ENCODE measurements at places on chromosomes 16 and 17.

DNA sequence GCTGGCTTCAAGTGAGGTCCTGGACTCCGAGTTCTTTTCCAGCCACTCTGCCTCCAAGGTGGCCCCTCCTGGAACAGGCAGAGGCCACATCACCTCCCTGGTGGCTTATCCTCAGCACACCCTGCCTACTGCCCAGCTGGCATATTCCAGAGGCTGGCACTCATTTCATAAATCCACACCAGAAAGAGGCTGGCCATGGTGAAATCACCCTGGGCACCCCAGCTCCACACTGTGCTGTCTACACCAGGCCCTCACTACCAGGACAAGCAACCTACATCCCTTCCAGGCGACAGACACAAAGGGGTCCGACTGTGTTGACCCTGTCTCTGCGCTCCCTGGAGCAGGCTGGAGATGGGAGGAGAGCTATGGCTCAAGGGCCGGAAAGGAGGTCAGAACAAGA, 100.2 kb downstream of the C16orf78 start:
- DNase-seq: no peak

- DNase-seq: no peak
These were observed 119.6 kb downstream of the CDH11 start for GRCh38 chr16:65002265-65002664.

- DNase-seq: no peak
These were observed 59.7 kb upstream of the ZNF469 start for GRCh38 chr16:88323041-88323440.

GRCh38 chr16:89104930-89105571, 11.4 kb downstream of the ACSF3 start:
- DNase-seq: no peak

DNA sequence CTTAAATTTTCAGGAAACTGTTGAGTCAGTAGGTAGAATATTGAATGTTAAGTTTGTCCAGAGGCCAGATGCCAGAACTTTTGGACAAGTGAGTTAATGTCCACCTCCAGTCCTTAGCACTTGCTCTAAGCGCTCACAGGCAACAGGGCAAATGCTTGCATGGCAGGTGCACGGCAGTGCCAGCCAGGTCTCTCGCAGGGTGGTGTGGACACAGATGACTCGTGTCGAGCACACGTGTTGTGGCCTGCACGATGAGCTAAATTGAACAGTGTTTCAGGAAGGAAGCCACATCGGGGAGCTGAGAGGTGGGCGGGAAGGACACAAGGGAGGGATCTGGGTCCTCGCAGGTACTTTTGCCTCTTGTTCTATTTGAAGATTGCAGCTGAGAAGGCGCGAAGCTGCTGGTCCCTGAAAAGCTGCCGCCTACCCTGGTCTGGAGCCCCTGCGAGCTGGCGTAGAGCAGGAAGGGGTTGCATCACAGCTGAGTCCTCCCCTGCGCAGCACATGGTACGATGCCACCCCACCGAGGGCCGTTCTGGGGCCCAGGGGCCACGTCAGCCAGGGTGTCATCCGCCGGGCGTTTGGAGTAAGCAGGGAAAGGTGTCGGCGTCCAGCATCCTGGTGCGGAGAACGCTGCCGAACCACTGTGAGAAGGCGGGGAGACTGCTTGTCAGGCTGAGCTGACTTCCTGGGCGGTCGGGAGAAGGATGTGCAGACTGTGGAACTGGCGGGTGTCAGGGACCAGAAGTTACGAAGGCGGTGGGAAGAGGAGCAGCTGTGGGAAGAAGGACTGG, 6.3 kb downstream of the RAB40C start:
- no peak for DNase-seq

GRCh38 chr17:44623070-44623725, 33.1 kb upstream of the MEIOC start:
- no peak for DNase-seq

DNA sequence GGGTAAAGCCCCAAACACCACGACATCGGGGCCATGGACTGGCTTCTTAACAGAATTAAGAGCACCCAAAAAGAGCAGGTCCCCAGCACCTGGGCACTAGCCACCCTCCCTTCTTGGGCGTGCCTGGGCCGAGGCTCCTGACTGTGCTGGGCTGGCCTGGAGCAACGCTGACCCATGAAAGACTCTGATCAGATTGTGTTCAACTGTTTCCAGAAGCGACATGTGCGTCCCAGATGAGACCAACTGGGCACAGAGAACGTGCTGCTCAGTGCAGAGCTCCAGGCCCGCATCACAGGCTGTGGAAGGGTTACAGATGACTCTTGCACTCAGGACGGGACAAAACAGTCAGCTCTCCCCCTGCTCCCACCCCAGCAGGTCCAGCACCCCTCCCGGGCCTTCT, 100.7 kb downstream of the KCNJ12 start:
- no peak for DNase-seq

GRCh38 chr17:57899822-57900221, 50.0 kb upstream of the MRPS23 start:
- DNase-seq: no peak

- no peak for DNase-seq
These were observed 2.6 kb downstream of the CRYM start for GRCh38 chr16:21275529-21275928.

GRCh38 chr17:78904371-78904770, 1.4 kb upstream of the CEP295NL start:
- DNase-seq: no peak

- DNase-seq: no peak
These were observed 15.4 kb upstream of the HOXB9 start for GRCh38 chr17:48641541-48642058.

DNA sequence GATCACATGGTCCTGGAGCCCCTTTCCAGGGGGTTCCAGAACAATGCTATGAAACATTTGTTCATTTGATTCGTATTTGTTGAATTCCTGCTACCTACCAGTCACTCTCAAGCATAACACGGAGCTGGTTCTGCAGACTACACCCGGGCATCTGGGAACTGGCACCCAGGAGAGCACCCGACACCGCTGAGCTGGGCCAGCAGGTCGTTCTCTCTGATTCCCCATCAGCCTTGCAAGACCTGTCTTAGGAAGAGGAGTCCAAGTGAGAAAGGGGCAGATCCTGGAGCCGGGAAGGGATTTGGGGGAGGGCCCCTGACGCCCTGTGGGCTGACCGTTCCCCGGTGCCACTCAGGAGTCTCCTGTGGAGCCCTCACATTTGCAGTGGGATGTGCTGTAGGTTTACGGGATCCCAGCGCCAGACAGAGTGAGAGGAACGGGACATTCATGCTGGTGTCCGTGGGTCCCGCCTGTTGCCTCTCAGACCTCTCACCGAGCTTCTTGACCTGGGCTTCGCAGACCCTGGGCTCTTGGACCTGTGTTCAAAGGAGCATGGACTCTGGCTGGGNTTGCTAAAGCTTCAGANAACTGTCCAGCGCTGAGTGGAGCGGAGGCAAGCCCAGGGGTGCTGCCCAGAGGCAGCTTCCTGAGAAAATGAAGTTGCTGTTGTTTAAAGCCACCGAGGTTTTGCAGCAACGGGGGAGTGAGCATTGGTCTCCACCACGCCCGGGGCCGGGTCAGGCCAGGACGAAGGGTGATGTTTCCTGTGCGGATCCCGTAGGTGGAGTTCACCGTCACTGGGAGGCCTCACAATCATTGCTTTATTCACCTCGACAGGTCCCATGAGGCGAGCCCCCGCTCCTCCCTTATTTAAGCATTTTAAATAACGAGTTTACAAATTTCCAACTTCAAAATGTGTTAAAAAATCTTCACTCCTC, 49.2 kb downstream of the METRNL start:
- no peak for DNase-seq

GRCh38 chr16:10154389-10154788, 27.8 kb downstream of the GRIN2A start:
- DNase-seq: no peak

DNA sequence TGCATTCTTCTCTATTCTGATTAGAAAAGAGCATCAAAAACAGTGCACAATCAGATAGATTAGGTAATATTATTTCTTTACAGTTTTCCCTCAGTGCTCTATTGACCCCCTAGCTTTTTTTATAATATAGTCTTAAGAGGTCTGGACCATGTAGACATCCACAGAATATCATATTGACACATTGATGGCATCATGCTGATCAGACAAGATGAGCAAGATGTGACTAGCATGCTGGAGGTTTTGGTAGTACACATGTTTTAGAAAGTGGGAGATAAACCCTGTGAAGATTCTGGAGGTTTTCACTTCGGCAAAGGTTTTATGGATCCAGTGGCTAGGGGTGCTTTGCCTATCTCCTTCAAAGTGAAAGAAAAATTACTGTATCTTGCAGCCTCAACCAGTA, 2.8 kb upstream of the ABCA8 start:
- DNase-seq: no peak

DNA sequence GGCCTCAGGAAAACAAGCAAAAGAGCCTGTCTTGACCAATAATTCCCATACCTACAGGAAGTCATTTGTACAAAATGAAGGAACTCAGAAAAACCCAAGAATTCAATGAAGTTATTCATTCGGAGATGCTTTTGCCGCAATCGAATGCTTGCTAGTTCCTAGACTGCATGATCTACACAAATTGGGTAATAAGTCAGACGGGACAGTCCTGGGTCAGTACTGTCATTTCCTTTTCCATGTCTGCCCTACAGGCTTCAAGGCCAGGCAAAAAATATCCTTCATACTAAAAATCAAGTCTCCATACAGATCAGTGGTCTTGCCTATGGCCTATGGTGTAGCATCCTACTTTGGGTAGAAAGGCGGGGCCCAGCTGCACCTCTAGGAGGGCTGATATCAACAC, 71.4 kb downstream of the CFDP1 start:
- no peak for DNase-seq

- DNase-seq: no peak
These were observed 15.6 kb upstream of the TRIM25 start for GRCh38 chr17:56929362-56929969.

DNA sequence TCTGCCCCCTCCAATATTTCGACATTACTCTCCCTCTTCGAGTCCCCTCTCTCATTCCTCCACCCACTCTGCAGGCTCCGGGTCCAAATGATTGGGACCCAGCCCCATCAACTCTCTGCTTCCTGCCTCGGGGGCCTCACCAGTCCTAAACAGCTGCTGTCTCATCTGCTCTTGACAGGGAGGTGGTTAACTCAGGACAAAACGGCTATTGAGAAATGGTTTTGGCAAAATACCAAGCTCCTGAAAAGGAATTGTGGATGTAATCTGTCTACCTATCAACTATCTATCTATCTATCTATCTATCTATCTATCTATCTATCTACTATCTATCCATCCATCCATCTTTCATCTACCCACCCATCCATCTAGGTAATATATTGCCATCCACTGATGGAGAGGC, 2.2 kb downstream of the CD300H start:
- DNase-seq: no peak

- DNase-seq: no peak
These were observed 214.1 kb downstream of the HS3ST4 start for GRCh38 chr16:25905810-25906209.

GRCh38 chr17:40017422-40018080, 2.3 kb downstream of the CSF3 start:
- no peak for DNase-seq

GRCh38 chr17:74754832-74755231, 6.4 kb downstream of the NHERF1 start:
- no peak for DNase-seq

GRCh38 chr17:16044487-16044886, 44.9 kb downstream of the TTC19 start:
- no peak for DNase-seq

GRCh38 chr16:46974352-46974751, 878 bp upstream of the DNAJA2 start:
- DNase-seq: no peak

DNA sequence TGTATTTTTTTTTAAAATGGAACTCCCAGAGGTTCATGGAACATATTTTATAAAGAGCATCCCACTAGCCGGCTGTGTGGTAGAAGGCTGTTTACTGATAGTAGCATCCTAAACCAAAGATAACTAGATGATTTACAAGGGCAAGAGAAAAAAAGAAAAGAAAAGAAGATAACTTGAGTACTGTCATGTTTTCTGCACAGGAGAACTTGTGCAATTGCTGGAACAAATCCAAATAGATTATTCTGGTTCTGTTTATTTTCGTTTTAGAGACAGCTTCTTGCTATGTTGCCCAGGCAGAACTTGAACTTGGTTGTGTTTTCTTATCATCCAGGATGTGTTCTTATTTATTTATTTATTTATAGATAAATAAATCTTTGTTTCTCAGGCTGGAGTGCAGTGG, 20.9 kb upstream of the PPM1D start:
- no peak for DNase-seq

- DNase-seq: no peak
These were observed 457.8 kb downstream of the HS3ST4 start for GRCh38 chr16:26149364-26150190.

GRCh38 chr17:81821603-81822311, 11.3 kb downstream of the MCRIP1 start:
- no peak for DNase-seq

DNA sequence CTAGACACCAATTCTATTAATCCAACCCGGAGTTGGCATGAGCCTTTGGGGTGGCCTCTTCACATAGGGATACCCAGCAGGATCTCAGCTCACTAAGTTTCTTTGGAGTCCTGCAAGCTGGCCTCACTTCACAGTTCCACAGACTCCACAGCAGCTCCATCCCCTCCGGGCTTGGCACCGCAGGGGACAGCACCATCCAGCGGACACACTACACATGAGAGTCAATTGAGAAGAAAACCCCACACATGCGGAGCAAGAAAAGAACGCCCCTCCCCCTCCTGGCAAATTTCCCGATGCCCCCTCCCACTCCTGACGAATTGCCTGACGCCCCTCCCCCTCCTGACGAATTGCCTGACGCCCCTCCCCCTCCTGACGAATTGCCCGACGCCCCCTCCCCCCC, 31.1 kb downstream of the KLHDC4 start:
- no peak for DNase-seq

DNA sequence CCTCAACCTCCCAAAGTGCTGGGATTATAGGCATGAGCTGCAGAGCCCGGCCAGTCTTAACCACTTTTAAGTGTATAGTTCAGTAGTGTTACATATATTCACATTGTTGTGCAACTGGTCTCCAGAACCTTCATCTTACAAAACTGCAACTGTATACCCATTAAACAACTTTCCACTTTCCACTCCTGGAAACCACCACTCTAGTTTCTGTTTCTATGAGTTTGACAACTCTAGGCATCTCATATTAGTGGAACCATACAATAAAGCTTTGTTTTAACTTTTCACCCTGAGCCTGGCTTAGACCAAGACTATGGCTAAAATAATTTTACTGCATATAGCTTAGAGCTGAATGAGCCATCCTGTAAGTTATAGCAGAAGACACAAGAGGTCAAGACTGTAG, 108.0 kb upstream of the GOT2 start:
- no peak for DNase-seq

DNA sequence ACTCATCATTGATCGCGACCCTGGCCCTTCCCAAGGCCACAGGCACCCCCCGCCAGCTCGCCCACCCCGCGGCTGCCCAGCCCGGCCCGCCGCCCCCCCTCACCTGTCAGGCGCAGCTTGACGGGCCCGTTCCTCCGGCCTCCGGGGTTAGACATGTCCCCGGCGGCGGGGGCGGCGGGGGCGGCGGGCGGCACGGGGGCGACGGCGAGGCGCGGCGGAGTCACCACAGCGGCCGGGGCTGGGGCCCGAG, 456 bp downstream of the SMURF2 start:
- no peak for DNase-seq

- DNase-seq: no peak
These were observed 95.9 kb upstream of the AXIN2 start for GRCh38 chr17:65657251-65657828.
